Type B pancreatic cell (in vitro differentiated cells): ENCODE measurements at places on chromosomes 5 and 9.

DNA sequence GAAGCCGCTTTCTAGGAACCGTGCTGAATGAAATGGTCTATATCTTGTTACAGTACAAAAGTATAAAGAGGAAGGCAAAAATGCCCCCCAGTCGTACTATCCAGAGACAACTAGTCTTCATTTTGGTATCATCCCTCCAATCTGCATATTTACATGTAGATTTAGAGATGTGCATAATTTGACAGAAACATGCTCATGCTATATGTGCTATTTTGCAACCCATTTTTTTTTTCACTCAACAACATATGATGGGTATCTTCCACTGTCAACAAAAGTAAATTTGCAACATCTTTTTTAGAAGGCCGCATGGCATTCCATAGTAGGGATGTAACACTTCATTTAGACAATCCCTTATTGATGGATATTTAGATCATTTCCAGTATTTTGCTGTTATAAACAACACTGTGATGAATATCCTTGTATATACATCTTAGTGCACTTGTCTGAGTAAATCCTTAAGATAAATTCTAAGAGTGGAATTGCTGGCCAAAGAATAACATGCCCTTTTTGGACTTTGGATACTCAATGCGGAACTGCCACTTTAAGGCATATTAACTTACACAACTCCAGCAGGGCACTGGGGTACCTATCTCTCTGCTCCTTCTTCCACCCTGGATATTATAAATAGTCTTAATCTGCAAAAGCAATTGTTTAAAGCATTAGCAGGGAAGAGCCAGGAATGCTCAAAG is 71.1 kb upstream of the SH3PXD2B start:
- DNase-seq, result no peak

DNA sequence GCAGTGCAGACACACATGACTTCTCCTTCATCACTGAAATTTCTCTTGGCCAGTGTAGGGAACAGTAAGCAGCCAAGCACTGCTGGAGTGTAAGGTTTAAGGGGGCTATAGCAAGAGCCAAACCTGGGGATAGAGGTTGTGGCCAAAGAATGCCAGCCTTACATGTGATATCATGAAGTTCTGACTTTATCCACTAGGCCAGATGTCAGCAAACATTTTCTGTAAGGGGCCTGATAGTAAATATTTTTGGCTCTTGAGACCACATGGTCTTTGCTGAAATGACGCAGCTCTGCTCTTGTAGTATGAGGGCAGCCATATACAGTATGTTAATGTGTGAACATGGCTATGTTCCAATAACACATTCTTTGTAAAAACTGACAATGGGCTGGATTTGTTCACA is 29.7 kb upstream of the FYB1 start:
- DNase-seq, result no peak

- no peak for DNase-seq
These were observed 4.9 kb upstream of the NXNL2 start for GRCh38 chr9:88530051-88530450.

DNA sequence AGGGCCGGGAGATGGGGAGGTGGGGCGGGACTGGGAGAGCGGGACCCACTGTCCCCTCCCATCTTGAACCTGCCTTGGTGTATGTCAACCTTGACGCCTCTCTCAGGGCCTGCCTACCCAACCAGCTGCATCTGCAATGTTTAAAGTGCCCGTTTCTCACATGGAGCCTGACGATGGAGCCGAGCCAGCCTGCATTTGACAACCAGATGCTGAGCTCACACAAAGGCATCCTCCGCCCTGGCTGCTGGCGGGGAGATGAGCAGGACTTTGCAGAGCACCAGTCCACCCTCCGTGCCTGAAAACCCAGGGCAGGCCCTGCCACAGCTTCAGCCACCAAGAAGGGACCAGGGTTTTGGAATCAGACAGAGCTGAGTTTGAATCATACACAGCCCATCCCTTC is 141.1 kb upstream of the SMIM23 start:
- no peak for DNase-seq
